T-helper 2 cell (primary cell): ENCODE measurements at places on chromosomes 6 and 20.

DNA sequence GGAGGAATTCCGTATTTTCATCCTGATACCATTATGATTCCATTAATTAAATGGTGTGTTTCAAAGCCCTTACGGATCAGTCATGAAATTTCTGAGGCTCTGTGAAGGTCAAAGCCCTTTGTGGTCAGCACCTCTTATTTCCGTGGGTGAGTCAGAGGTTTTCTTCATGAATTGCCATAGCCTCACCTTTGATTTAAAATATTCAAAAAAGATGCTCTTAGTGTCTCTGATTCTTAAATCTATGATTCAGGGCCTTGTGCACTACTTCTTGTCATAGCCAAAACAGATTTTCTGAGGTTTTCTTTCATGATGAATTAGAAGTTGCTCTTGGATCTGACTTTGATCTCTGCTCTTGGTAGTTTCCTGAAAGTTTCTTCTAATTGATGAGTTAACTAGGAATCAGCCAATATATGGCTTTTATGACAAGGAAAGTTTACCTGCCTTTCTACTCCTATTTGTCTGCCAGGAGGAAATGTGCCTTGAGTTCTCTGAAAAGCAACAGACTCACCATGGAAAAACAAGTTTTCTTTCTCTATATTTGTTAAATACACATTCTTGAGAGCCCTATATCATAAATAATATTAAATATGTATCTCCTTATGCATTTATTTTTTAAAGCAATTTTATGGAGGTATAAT lies 613.0 kb downstream of the UTRN start:
- DNase-seq = no peak

DNA sequence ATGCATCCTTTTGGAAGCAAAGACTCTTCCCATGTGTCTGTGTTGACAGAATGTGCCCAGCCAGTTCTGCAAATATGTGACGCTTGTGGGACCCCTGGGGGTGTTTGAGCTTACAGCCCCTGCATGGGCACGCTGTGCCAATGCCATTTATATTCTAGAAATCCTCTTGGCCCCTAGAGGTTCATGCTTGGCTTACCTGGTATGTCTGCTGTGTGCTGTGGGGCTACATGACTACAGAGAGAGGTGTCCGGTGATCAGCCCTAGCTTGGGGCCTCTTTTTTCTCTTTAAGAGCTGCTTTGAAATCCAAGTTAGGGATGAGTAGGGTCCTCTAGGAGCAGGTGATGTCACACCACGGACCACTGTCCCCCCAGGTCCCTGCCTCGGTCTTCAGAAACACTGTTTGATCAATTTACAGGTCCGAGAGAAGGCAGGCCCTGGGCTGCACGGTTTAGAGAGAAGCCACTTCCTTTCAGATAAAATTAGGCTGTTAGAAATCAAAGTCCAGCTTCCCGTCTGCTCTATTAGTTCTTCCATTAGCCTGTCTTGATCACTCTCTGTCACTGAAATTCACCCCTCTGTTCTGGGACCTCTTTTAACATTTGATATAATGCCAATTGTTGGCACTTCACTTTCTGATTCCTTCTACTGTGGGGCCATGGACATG lies 26.5 kb downstream of the BCAS4 start:
- no peak for DNase-seq

GRCh38 chr6:124974771-124975377 lies 12.6 kb downstream of the RNF217 start:
- no peak for DNase-seq

DNA sequence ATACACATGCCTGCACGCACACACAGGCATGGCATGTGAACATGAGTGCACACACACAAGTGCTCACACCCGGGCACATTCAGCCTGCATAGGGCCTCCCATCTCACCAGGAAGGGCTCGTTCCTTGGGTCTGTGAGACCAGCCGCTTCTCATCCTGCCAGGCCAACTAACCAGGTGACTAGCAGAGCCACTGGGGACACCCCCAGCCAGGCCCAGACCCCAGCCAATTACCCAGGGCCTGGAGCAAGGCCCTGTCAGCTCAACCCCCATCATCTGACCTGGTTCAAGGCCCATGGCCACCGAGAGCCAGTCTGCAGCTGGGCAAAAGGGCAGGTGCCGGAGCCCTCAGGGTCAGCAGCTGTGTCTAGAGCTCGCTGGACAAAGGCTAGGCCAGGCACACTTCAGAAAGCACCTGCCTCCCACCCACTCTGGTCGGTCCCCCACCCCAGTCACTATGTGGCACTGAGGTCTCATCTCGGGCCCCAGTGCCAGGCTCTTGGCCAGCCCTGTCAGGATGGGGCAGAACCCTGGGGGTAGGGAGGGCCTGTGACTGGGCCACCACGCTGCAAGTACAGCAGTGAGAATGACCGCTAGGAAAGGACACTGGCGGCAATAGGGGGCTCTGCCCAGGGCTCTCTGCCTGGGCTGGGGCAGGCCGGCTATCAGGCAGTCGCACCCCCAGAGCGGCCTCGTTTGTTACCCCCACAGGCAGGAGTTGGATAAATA lies 26.8 kb upstream of the MRGBP start:
- no peak for DNase-seq

DNA sequence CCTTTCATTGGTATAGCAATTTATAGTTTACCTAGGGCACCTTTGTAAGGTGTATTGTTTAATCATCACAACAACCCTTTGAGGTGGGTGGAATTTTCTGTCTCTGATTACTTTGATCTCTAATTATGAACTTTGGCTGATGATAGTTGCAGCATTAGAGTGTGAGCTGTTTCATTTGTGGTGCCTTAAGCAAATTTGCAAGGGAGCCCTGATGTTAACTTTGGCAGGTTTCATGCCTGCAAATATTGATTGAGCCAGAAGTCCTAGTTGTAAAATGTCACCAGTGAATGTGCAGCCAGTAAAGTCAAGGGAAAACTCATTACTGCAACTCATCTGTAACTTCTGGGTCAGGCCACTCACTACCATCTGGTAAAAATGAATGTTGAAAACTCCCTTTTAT lies 29.8 kb downstream of the CTNNBL1 start:
- DNase-seq = no peak

DNA sequence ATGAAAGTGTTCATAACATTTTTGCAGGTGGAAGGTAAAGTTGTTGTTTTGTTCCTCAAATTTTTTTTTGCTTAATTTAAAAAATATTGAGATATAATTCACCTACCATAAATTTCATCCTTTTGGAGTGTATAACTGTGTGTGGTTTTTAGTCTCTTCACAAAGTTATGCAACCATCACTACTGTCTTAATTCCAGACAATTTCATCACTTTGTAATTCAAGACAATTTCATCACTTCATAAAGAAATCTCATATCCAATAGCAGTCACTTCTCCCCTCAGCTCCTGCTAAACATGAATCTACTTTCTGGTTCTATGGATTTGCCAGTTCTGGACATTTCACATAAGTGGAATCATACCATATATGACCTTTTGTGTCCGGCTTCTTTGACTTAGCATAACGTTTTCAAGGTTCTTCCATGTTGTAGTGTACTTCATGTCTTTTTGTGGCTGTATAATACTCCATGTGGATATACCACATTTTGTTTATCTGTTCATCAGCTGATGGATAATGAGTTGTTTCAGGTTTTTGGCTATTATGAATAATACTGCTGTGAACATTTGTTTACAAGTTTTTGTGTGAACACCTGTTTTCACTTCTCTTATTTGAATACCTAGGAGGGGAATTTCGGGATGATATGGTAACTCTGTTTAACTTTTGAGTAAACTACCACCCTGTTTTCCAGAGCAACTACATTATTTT lies 18.8 kb downstream of the ZFAND3 start:
- no peak for DNase-seq

GRCh38 chr6:132499757-132500156 lies 13.2 kb downstream of the STX7 start:
- no peak for DNase-seq

DNA sequence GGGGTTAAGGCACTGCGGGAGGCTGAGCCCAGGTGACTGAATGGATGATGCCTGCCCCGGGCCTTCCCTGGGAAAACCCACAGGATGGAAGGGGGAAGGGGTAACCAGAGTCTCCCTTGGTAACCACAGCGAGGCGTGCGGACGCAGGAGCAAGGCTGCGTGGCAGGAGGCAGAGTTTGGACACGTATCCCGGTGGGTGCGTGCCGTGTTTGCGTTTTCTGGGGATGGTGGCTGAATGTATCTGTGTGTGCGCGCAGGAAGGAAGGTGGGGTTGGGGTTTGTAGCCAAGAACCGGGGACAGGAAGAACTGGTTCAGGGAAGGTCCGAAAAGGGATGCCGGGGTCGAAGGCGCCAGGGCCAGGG lies 1.8 kb downstream of the MDGA1 start:
- no peak for DNase-seq

GRCh38 chr6:11522812-11523605 lies 14.5 kb upstream of the TMEM170B start:
- DNase-seq = no peak

DNA sequence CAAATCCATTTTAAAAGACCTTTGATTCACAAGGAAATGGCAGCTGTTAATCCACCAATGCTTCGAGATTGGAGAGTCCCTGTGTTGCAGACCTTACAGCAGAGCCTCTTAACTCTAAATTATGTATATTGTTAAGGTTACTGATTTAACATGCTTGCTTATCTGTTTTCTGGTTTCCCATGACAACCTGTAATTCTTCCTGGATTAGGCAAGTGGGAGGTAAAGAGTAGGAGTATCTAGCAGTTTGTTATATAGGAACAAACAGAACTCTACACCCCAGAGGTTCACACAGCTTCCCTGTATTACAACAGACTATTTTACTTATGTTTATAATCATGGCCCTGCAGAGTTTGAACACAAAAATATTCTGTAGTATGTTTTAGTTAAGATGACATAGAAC lies 39.5 kb downstream of the NKX2-4 start:
- DNase-seq = no peak

- no peak for DNase-seq
Measured at GRCh38 chr20:2739042-2739398, 46.4 kb downstream of the EBF4 start.

DNA sequence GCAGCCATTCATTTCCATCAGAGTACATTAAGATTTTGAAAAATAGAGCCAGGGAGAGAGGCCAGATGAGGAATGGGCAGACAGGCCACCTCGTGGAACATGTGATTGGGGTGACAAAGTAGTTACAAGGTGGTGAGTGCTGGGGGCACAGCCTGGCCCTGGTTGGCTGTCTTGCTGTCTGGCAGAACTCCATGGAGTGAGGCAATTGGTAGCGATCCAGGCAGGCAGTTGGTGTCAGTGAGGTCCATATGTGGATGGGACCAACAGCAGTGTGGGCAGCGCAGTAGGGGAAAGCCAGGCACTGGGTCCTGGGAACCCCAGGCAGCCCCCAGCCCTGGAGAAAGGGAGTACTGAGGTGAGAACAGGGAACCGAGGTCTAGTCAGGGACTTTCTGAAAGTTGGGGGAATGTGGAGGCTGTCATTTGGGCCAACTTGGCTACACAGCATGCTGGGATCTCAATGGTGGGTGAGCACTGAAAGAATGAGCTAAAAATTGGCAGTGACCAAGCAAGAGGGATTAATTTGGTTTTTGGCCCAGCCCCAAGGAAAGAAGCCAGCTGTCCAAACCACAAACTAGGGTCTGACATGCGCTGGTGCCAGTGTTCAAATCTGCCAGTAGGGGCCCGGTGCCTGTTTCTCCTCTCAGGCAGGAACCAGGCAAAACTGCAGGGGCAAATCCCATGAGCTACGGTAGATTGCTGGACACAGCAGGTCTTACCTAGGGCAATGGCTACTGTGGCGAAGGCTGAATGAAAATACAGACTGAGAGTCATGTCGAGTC lies 61.4 kb upstream of the E2F3 start:
- DNase-seq = no peak

GRCh38 chr6:123875784-123876183 lies 72.1 kb downstream of the NKAIN2 start:
- DNase-seq = no peak

GRCh38 chr20:5742041-5742440 lies 8.2 kb upstream of the SHLD1 start:
- DNase-seq = no peak

DNA sequence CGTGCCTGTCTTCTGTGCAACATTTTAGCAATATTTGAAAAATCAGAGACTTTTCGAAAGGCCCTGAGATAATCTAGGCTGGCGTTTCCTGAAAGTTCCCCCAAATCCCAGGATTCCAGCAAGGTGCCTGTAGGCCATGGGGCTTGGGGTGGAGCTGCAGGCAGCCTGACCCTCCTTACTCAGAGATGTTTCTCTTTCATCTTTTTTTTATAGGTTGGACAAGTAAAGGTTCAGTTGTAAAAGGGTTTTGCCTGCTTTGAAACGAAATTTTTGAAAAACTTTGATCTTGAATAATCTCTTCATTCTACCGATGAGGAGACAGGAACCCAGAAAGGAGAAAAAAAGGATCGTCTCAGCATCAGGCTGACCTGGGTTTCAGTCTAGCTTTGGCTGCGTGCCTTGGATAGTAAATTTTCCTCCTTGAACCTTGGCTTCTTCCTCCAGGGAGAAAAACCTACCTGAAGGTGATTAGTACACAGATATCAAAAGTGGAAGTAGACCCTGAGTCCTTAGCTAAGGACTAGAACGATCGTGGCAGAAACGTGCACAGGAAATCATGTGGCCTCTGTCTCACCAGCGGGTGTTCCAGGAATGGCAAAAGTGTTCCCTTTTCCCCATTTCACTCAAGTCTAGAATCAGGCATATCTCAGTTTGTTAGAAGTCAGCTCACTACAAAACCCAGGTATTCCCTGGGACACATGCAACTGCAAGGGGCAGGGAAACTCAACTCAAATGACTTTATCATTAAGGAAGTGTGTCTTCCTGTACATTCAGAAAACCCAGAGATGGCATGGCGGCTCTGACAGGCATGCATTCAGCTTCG lies 128.2 kb upstream of the PTPN1 start:
- DNase-seq = no peak

DNA sequence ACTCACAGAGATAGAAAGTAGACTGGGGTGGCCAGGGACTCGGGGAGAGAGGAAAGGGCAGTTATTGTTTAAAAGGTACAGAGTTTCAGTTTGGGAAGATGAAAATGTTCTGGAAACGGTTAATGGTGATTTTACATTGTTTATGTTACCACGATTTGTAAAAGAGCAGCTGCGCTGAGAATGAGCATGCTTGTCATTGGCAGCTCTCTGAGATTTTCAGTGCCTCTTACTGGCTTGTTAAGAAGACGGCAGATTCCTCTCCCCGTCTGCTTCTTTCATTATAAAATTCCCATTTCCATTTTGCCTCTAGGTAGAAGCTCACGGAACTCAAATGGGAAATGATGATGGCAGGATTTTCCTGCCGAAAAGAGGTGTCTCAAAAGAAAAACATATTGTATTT lies 39.7 kb upstream of the PPP1R3G start:
- DNase-seq = no peak

GRCh38 chr6:116881236-116881635 lies 4.2 kb downstream of the RFX6 start:
- no peak for DNase-seq

- no peak for DNase-seq
Measured at GRCh38 chr20:36179170-36179945, 24.8 kb downstream of the EPB41L1 start.

- DNase-seq = no peak
Measured at GRCh38 chr6:82022614-82023129, 224.9 kb downstream of the IBTK start.

DNA sequence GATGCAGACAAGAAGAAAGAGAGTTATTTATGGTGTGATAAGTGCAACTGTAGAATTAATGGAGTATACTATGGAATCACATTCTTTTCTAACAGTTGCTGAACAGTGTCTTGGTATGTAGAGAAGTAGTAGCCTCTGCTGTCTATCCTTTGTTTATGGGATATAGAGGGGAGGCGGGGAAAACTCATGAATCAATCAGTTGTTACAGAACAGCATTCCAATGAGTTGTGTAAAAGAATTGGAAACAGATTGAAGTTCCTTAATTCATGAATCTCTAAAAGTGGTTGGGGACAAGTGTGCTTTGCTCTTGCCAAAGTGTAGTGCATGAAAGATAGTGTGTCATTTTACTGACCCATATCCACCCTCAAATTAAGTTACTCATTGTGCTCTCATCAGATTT lies 77.7 kb downstream of the FLRT3 start:
- DNase-seq = no peak
